Subcutaneous adipose tissue (tissue), 4 donors: ENCODE measurements at places on chromosomes 3 and 15. TPM values are rescaled to one million over a fixed set of nuclear protein-coding genes. Genes with fewer than 3 reads are reported as not detected.

CCR9 gene
- not detected for total RNA-seq

COMMD2 gene
- 32.1 TPM for total RNA-seq

CD80 gene
- 0.65 TPM for total RNA-seq

IL17RE gene
- total RNA-seq = 27.9 TPM

BSN gene
- 0.38 TPM for total RNA-seq

CAND2 gene
- total RNA-seq = 1.5 TPM

CCR8 gene
- not detected for total RNA-seq

ACTR8 gene
- 27.1 TPM for total RNA-seq

GOLGA8Q gene
- 5.1 TPM for total RNA-seq

FAM81A gene
- 0.22 TPM for total RNA-seq

CCDC39 gene
- total RNA-seq = 0.33 TPM

LMAN1L gene
- not detected for total RNA-seq

COL6A5 gene
- total RNA-seq = not detected

DLL4 gene
- total RNA-seq = 2.9 TPM

NRROS gene
- total RNA-seq = 22.3 TPM

PRR20G gene
- not detected for total RNA-seq

FXR1 gene
- 123 TPM for total RNA-seq

C3orf20 gene
- total RNA-seq = not detected

SHC4 gene
- total RNA-seq = 0.38 TPM

ESYT3 gene
- 0.17 TPM for total RNA-seq

MORC1 gene
- total RNA-seq = not detected

CAMK1 gene
- 66.0 TPM for total RNA-seq

AP2M1 gene
- 198 TPM for total RNA-seq

BOC gene
- total RNA-seq = 46.5 TPM

MESP2 gene
- not detected for total RNA-seq

LSAMP gene
- 1.7 TPM for total RNA-seq

TMCO5A gene
- total RNA-seq = not detected

ANAPC13 gene
- total RNA-seq = 45.9 TPM

CHRNA7 gene
- total RNA-seq = 1.1 TPM

IGF1R gene
- total RNA-seq = 53.3 TPM

SLC38A3 gene
- total RNA-seq = not detected

ISG20 gene
- total RNA-seq = 12.4 TPM

EXD1 gene
- not detected for total RNA-seq

PIGBOS1 gene
- total RNA-seq = 5.9 TPM

UPK1B gene
- total RNA-seq = not detected

B4GALT4 gene
- total RNA-seq = 13.4 TPM

FANCD2OS gene
- not detected for total RNA-seq

HYPK gene
- total RNA-seq = 10.4 TPM

SPATA12 gene
- total RNA-seq = 0.51 TPM

FSIP1 gene
- total RNA-seq = 0.44 TPM

GPR156 gene
- total RNA-seq = 0.44 TPM

HIGD2B gene
- not detected for total RNA-seq

TNFAIP8L3 gene
- total RNA-seq = 1.7 TPM

TGM5 gene
- total RNA-seq = 0.22 TPM
